ENCODE measurements at places on chromosomes 1 and 21.

DNA sequence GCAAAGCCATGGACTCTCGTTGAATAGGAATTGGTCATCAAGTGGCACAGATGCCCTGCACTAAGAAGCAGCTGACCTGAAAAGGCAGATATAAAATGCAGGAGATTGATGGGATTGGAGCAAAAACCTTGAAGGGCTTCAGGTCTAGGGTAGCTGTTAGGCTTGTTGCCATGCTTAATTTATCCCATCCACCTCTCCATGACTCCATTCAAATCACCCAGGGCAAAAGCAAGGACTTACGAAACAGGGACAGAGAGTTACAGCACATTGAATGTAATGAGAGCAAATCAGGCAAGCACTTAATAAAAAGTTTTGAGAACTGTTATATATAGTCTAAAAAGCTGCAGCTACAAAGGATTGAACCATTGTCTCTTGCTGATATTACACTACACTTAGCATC lies 298.2 kb upstream of the ESRRG start:
- DNase-seq, result no peak

DNA sequence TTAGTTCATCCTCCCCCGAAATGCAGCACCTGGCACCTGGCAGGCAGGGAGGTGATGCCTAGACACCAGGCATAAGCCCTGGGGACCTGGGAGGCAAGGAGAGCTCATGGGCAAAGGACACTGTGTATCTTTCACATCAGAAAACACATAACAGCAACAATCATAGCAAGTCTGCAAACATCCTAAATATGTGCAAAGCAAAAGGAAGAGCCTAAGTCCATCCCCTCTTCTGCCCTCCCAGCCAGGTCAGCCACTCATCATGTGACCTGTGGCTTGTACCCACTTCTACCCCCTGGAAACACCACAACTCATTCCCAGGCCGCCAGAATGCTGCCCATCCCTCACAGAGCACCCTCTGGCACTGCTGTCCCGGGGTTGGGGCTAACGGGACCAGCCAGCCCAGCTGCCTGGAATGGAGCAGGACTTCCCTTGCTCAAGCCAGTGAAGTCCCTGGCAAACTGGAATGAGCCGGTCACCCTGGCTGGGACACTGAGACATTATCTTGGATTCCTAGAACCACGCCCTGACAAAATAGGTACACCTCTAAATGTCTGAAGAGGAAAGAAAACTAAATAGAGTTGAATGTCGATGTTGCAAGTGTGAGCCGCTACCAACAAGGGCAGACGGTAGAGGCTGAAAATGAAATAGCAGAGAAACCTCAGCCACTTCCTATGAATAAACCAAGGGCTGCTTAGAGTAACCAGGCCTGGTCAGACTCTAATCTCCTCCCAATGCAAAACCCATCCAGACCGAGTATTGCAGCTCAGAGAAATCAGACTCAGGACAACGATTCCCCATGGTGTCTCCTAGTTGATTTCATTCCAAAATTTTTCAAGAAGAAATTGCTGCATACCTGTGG lies 29.4 kb downstream of the TMPRSS2 start:
- no peak for DNase-seq

- DNase-seq, result no peak
Measured at GRCh38 chr1:27435566-27436203, 43.3 kb downstream of the GPR3 start.

- DNase-seq, result no peak
Measured at GRCh38 chr1:204278251-204278650, 64.5 kb upstream of the GOLT1A start.

GRCh38 chr21:17506951-17507350 lies 5.9 kb upstream of the CXADR start:
- no peak for DNase-seq

- no peak for DNase-seq
Measured at GRCh38 chr1:234705615-234706014, 95.6 kb upstream of the IRF2BP2 start.

DNA sequence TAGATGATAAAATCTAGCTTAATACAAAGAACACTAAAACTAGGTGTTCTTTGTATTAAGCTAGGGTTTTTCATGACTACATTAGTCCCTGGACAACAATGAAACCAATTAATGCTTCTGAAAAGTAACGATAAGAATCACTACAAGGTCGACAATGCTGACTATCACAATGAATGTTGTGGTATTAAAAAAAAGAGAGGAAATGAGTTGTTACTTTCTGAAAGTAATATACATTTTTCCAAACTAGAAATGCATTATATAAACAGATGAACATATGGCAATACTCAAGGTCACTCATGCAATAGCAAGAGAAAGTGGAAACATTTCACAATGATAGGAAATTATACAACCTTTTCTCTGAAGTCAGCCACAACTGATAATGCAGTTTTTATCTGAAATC lies 19.0 kb downstream of the DPH5 start:
- no peak for DNase-seq

DNA sequence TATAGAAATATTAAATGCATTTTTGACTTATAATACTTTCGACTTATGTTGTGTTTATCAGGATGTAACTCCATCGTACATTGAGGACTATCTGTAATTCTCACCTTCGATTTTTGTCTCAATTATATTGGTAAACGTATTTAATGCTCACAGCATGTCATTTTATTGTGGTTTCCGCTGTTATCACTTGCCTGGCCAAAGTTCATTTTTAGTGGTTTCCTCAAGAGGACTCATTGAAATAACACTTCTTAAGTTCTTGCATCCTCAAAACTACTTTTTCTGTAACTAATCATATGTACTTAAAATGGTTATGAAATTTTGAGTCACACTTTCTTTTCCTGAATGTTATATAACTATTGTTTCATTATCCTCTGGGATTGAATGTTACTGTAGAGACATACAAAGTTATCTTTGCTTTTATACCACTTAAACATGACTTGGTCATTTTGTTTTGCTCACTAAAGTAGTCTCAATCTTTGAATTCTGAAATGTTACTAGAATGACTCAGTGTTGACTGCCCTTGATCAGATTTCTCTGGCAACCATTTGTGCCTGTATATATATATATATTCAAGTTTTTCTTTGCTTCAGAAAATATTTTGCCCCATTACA lies 289.6 kb upstream of the PROX1 start:
- no peak for DNase-seq

Measured in nucleus accumbens (tissue), 56 donors.